ENCODE measurements at places on chromosomes 3 and 15.

DNA sequence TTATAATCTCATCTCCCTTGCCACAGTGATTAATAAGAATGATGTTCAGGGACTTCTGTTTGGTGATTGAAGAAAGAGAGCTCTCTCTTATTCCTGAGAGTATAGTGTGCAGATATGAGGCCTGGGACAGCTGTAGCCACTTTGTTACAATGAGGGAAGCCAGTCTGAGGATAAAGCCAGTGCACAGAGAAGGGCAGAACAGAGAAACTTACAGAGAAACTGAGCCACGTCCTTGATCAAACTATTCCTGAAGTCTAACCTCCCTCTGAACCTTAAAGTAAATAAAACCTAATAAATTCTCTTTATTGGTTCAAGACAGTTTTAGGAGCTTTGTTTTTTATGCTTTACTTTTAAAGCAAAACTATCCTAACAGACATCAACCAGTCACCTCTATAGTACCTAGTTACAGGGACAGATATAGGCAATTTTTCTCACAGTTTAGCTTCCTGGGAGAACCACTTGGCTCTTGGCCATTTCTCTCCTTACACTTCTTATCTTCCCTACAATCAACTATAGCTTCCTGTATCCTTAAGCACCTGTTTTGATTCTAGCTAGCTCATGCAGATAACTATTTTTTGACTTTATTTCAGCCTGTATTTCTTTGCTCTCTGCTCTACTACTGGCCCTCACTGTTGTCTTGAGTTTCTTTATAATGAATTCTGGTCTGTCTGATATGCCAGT, 284.4 kb downstream of the SHQ1 start:
- DNase-seq, result no peak

DNA sequence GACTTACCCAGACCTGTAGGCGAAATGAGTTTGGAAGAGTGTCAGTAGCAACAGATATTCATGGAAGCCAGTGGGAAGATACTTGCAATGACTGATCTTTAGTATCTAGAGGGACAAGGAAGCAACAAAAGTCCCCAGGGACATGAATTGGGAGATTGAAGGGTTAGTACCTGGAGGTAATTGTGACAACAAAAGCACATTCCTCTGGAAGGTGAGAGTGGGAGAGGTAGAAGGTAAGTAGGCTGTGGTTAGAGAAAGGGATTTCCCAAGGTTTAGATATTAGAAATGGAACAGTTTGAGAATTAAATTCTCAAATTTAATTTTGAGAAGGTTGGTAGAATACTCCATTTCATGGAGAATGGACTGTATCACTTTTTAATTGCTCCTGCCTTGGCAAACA, 191.4 kb downstream of the AKAP13 start:
- no peak for DNase-seq

DNA sequence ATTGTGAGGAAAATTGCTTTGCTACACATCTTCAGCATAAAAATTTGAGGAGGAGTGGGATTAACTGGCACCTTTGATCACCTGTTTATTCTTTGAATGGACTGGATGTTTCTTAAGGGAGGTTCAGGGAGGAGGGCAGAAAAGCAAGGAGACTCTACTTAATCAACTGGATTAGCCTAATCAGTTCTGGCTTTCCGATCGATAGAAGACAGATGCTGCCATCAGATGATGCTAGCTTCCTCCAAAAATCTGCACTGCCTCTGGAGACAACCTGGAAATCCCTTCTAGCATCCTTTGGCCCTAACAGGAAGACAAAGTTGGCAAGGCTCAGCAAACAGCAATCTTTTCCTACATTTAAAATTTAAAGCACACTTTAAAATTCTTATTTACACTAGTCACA, 197.8 kb downstream of the EBLN2 start:
- DNase-seq, result no peak

- DNase-seq, result no peak
Observed at GRCh38 chr3:42037318-42037945, 53.7 kb upstream of the TRAK1 start.

- no peak for DNase-seq
Observed at GRCh38 chr15:48370460-48370859, 39.2 kb downstream of the DUT start.

- no peak for DNase-seq
Observed at GRCh38 chr3:168794427-168794826, 698.7 kb upstream of the GOLIM4 start.

DNA sequence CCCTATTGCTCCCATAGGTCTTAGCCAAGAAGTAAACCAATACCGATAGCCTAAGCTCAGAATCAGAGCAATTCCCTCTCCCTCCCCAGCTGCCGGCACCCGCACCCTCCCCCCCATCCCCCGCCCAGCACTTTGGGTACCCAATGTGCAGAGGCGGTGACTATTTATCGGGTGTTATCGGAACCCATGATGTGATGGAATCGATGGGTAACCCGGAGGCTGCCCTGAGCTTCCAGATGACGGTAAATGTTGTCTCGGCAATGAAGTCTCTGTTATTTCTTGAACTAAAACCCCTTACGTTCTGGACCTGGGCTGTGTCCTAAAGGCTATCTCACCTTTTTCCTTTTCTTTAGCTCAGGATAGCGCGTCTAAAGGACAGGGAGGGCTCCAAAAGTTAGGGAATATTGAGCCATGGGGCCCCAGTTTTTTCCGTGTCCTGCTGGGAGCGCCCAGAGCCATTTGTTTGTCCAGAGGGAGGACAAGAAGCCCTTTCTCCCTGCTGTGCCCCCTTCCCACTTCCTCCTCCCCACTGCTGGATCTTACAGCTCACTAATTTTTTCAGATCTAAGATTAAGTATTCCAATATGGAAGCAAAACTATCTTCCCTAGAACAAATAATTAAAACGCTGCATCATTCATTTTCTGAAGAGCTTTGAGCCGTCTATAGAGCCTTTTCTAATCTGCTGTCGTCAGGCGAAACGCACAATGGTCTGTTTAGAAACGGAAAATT, 1.5 kb downstream of the SLITRK3 start:
- peak; percentile 7 for DNase-seq

DNA sequence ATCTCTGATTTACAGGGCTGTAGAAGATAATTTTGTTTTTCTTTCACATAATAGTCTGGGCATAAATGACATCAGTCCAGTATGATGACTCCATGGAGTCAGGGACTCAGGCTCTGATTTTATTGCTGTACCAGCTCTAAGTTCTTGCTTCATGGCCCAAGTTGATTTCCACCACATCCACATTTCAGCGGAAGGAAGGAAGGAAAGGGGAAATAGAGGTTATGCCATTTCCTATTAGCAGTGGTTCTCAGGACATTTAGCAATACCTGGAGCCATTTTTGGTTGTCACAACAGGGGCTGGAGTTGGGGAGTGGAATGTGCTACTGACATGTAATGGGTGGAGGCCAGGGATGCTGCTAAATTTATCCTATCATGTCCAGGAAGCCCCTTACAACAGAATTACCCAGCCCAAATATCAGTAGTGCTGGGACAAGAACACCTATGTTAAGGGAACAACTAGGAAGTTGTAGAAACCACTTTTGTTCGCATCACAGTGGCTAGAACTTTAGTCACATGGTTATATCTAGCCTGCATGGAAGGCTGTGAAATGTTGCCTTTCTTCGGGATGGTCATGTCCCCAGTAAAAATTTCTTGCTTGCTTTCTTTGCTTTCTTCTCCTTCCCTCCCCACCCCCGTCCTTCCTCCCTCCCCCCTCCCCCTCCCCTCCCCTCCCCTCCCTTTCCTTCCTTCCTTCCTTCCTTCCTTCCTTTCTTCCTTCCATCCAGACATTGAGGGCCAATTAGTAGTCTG, 42.1 kb downstream of the OXSR1 start:
- DNase-seq, result no peak

- no peak for DNase-seq
Observed at GRCh38 chr3:132404276-132404675, 13.0 kb upstream of the DNAJC13 start.

DNA sequence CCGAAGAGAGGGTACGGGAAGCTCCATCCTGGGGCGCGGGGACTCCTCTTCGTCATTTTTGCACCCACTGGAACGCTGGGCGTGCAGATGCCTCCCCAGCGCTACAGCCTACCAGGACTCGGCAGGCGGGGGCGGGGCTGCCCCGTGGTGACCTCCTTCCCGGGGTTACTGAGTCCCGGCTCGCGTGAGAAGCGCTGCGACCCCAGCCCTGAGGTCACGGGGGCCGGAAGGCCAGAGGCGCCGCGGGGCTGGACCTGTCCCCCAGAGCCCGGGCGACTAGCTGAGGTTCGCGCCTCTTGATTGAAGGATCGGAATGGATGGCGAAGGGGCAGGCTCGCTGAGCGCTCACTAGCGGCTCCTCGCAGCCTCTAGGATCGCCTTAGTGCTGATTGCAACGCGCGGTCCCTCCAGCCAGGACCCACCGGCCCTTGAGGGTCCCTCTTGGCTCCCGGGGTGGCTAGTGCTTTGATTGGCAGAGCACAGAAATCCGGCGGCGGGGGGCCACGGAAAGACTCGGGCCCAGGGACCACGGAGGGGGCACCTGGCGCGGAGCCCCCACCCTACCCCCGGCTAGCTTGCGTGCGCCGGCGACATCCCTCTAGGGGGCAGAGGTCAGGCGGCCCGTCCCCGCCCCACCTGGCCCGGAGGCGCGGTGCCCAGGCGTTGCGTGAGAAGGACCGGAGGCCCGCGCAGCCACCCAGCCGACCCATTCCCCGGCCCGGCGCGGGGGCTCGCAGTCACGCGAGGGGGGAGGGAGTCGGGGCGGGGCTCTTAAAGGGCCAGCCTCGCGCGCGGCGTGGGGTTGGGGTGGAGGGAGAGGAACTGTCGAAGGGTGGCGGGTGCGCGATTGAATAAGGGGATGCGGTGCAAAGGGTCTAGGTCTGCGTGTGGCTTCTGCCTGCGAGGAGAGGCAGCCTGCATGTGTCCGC, 781 bp upstream of the CYP1A1 start:
- no peak for DNase-seq

- no peak for DNase-seq
Observed at GRCh38 chr3:178982137-178982536, 89.5 kb downstream of the ZMAT3 start.

DNA sequence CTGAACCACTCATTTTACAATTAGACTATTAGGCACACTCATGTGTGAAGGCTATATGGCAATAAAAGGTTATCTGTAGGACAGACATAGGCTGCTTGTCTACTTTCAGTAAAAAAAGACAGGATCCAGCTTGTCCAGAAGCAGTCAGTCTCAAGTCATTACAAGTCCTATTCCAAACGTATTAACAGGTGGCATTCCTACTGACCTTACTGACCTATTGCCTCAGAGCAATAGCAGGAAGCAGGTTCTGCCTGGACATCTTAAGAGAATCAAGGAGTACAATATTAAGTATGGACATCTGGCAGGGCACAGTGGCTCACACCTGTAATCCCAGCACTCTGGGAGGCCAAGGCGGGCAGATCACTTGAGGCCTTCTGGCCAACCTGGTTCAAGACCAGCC, 7.0 kb downstream of the CMTM6 start:
- no peak for DNase-seq

GRCh38 chr15:90115783-90116182, 13.5 kb upstream of the IDH2 start:
- DNase-seq, result no peak

- DNase-seq, result no peak
Observed at GRCh38 chr3:71541313-71541712, 42.2 kb downstream of the FOXP1 start.

DNA sequence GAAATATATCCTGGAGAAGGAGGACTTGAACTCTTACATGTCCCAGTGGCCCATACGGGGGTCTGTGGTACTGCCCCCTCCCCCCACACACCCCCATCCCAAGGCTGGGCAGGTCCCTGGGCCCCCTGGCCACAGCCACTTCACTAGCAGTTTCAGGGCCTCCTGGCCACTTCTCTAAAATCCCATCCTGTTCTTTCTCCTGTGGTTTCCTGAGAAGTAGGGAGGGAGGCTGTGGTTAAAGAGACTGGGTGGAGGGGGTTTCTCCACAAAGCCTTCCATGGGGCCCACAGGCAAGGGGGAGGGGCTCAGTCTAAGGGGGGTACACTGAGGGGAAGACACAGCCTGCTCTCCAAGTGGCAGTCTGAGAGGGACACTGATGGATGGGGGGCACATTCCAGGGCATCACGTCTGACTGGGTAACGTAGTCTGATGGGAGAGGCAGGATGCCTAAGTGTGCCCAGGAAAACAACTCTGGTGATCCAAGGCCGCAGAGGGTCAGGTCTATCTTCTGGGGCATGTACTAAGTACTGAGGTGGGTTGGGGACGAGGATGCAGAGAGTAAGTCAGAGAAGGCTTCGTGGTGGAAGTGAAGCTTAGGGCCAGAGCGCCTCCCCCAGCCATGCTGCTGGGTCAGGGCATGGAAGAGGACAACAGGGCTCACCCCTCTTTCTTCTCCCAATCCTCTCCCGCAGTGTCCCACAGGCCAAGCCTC, 48.0 kb upstream of the C15orf39 start:
- DNase-seq, result no peak

DNA sequence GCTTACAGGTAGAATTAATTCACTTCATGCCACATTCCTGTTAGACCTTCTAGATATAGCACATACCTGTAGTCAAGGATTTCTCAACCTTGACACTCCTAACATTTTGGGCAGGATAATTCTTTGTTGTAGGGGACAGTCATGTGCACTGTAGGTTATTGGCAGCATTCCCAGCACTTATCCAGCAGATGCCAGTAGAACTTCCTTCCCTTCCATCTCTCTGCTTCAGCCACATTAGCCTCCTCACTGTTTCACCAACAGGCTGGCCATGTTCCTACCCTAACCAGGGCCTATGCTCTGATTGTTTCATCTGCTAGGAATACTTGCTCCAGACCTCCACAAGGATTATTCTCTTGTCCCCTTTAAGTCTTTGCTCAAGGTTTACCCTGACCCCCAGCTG, 68.0 kb upstream of the STAC start:
- DNase-seq, result no peak

GRCh38 chr3:55828712-55829111, 341.6 kb upstream of the WNT5A start:
- no peak for DNase-seq

DNA sequence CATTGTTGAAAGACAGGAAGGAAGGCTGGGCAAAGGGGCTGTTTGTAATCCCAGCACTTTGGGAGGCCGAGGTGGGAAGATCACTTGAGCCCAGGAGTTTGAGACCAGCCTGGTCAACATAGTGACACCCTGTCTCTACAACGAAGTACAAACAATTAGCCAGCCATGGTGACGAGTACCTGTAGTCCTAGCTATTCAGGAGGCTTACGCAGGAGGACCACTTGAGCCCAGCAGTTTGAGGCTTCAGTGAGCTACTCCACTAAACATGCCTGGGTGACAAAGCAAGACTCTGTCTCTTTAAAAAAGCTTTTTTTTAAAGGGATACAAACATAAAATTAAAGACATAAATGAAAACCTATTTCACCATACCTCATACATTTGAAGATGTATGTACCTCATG, 11.1 kb downstream of the SERP1 start:
- DNase-seq, result no peak

- DNase-seq, result no peak
Observed at GRCh38 chr15:80609091-80609490, 86.0 kb upstream of the ABHD17C start.

DNA sequence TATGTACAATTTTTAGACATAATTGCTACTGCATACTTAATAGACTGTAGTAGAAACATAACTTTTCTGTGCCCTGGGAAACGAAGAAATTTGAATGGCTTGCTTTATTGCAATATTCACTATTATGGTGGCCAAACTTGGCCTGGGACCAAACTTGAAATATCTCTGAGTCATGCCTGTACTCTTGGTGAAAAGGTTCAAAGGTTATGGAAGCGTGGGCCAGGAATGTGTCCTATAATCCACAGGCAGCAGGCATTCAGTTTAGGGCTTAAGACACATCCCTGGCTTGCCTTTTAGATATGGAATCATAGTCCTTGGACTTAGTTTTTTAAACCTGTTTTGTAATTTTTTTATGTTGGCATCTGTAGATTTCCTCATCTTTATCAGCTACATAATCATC, 124.3 kb downstream of the LRIG1 start:
- DNase-seq, result no peak

Data from urinary bladder (tissue), 4 donors.